Omental fat pad (tissue), 4 donors: ENCODE measurements at places on chromosomes 16 and 17. TPM values are rescaled to one million over a fixed set of nuclear protein-coding genes. Genes with fewer than 3 reads are reported as not detected.

- no peak for DNase-seq
These were observed 160.3 kb downstream of the PCTP start for GRCh38 chr17:55911186-55911585.

- no peak for DNase-seq
These were observed 4.4 kb upstream of the KRT37 start for GRCh38 chr17:41428591-41429291.

DNA sequence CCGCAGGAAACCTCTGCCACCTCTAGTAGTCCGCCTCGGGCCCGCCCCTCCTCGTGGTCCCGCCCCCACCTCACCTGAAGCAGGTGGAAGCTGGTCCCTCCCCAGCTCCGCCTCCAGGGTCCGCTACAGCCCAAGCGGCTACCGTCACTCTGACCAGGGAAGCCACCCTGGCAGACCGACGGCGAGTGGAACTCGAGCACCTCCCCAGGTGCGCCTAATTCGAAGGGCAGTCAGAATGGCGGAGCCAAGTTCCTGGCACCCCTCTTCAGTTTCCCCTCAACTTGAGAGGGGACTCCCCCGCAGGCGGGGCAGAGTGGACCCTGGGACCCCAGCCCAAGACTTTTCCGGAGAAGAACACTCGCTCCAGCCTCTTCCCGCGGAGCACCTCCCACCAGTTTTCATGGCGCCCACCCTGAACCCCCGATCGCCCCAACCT, 507 bp downstream of the FHOD1 start:
- DNase-seq = peak; percentile 35

- DNase-seq = no peak
These were observed 88.7 kb downstream of the HS3ST3A1 start for GRCh38 chr17:13513039-13513405.

DNA sequence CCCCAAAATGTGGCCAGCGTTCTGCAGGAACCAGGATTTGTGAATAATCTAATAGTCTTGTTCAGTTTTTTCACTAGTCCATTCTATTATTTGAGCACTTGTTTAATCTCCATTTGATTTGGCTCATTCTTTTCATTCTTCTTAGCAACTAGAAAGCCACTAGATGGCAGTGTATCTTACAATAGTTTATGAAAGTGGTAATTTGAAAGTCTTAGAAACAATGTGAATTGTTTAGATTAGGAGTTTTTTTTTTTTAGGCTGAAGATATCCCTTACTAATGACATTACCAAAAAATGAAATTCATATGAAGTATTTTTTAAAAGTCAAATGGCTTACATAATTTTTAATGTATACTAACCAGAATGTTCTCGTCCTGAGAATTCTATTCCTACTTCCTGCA, 6.7 kb downstream of the ERI2 start:
- no peak for DNase-seq

DNA sequence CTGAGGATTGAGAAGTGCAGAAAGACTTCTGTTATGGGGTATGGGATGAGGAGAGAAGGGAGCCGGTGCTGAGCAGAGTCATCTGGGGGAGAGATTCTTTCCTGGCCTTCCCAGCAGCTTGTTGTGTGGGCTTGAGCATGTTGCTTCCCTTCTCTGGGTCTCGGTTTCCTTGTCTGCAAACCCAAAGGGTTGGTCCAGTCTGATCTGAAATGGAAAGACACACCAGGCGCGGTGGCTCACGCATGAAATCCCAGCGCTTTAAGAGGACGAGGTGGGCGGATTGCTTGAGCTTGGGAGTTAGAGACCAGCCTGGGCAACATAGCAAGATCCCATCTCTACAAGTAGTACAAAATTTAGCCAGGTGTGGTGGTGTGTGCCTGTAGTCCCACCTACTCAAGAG, 6.0 kb downstream of the SOCS3 start:
- DNase-seq = no peak

GRCh38 chr17:69714669-69715068, 300.2 kb downstream of the MAP2K6 start:
- DNase-seq = no peak

DNA sequence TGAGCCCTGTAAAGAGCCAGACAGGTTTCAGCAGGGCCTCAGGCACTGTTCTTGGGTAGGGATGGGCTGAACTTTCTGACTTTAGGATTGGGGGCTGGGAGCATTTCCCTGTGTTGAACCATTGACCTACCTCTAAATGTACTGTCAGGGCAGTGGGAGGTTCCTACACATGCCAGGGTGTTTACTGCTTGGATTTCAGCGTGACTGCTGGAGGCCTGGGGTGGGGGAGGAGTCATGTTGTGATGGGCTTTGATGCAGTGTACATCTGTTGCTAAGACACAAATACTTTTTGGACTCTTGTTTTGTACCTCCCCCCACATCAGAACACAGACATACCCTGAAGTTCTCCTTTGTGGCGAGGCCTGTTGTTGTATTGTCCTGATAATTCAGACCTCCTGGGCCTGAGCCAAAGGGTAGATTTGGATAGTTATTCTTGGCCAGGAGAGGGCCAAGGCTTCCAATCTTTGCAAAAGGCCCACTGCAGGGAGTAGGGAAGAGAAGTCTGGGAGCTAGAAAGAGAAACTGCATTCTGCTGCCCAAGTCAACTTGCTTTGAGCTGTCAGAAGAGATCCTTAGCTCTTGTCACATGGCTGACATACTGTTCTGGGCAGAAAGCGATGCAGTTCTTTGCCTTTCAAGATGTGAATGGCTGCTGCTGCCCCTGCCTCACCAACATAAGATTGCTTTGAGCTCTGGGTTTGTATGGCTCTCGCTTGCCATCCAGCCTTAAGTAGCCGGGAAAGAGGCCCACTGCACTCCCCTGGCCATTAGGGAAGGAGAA, 3.7 kb downstream of the NFE2L1 start:
- DNase-seq = no peak

DNA sequence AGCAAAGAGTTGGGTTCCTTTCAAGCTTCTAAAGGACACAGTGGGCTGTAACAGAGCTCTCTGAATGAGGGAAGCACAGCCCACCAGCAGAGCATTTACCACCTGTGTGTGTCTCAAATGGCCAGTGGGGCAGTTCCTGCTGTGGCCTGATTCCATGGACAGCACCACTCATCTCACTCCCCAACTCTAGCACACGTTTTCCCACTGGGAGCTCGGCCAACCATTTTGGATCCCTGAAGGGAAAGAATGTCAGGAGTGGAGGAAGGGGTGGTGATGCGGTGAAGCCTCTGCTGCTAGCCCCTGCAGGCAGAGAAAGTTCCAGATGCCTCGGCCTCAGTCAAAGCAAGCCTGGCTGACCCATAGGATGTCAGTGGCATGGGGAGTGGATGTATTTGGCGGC, 86.6 kb downstream of the PLXDC1 start:
- DNase-seq = no peak

DNA sequence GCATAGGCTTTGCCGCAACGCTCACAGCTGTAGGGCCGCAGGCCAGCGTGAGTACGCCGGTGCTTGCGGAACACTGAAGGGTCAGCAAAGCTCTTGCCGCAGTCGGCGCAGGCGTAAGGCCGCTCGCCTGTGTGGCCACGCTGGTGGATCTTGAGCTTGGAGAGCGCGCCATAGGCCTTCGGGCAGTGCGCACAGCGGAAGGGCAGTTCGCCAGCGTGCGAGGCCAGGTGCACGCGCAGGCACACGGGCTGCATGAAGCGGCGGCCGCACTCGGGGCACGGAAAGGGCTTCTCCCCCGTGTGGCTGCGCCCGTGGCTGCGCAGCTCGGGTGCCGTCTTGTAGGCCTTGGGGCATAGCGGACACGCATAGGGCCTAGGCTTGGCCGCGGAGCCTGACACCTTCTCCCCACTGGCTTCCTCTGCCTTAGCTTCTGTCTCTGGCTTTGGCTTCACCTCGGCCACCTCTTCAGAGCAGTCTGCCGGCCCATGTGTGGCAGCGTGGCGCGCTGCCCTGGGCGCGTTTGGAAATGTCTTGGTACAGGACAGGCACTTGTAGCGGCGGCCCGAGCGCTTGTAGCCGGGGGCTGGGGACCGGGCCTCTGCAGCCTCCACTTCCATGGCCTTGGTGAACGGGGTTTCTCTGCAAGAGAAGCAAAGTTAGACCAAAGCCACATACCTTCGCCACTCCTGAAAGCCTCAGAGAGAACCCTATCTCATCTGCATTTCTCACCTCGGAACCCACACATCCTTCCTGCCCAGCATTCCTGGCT, 10.0 kb downstream of the ZNF668 start:
- DNase-seq = no peak

DNA sequence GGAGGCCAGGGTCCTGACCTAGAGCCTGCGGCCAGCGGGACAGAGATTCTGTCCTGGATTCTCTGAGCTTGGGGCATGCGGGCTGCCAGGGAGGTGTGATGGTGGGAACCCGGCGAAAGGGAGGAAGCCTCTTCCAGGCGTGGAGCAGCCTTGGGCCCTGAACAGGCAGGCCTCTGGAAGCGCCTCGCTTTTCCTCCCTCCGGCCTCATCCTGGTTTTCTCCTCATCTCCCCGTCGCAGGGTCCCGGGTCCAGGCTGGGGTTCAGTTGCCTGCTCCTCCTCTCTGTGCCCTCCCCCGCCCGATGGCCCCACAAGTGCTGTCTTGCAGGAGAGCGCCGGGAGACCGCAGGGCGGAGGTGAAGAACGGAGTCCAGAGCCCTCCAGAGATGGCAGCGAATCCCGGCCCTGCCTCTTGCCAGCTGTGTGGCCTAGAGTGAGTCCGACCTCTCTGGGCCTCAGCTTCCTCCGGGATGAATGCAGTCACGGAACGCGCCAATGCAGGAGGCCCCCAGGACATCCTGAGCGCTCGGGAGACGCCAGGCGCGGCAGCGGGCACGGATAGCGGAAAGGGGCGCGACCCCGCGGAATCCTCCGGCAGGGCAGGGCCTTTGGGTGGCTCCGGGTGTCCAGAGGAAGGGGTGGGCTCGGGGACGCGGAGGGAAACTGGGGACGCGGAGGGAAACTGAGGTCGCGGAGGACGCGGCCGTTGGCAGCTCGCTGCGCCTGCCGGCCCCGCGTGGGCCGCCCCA, 553 bp upstream of the RAB11FIP4 start:
- no peak for DNase-seq

- DNase-seq = no peak
These were observed 54.4 kb downstream of the PITPNC1 start for GRCh38 chr17:67431249-67432015.

DNA sequence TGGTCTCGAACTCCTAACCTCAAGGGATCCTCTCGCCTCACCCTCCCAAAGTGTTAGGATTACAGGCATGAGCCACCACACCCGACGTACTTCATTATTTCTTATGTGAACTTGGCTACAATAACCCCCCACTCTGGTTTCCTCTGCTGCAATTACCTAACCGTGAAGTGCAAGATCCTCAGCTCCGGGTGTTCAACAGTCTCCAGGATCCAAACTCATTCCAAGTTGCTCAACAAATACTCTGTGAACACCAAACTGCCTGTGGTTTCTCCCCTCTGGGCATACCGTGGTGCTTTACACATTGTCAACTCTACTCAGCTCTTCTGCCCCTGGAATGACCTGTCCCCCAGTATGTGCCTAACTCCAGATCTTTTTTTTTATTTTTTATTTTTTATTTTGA, 6.8 kb upstream of the SULT1A1 start:
- no peak for DNase-seq

DNA sequence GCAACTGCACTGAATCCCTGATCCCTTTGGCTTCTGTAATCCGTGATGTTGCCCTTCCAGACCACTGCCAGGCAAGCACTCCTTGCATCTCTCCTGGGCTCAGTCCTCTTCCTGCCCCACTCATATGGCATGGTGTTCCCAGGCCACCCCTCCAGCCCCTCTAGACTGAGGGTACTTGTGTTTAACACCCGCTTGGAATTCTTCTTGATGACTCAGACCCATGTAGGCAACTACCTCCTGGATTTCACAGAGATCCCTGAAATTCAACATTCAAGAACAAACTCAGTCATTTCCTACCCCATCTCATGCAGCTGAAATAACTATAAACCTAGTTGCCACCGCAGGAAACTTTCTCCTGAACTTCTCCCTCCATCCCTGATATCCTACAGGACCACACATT, 541.9 kb upstream of the CDH11 start:
- no peak for DNase-seq

GRCh38 chr16:17396762-17397498, 73.8 kb downstream of the XYLT1 start:
- no peak for DNase-seq

GRCh38 chr16:84897911-84898377, 78.2 kb downstream of the CRISPLD2 start:
- no peak for DNase-seq

GRCh38 chr16:85197611-85198566, 85.6 kb upstream of the CIBAR2 start:
- no peak for DNase-seq

- no peak for DNase-seq
These were observed 3.6 kb upstream of the ZCCHC14 start for GRCh38 chr16:87496447-87496801.

DNA sequence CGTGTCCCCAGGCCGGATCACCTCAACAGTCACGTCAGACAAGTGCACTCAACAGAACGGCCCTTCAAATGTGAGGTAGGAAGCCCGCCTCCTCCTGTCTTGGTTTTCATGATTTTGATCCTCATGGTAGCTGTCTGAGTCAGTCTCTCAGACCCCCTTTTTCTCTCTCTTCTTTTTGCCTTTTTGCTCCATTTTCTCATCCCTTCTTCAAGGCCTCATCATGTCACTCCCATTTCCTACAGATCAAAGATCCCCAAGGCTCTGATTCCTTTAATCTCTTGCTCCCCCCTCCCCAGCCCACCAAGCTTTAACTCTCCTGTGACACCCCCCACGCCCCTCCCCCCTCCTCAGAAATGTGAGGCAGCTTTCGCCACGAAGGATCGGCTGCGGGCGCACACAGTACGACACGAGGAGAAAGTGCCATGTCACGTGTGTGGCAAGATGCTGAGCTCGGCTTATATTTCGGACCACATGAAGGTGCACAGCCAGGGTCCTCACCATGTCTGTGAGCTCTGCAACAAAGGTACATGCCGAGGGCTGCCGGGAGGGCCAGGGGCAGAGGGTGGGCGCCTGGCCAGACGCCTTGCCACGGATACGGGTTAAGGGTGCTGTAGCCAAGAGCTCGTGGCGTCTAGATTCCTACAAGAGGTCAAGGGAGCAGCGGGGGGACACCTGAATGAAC, 2.0 kb downstream of the MAZ start:
- DNase-seq = no peak

DNA sequence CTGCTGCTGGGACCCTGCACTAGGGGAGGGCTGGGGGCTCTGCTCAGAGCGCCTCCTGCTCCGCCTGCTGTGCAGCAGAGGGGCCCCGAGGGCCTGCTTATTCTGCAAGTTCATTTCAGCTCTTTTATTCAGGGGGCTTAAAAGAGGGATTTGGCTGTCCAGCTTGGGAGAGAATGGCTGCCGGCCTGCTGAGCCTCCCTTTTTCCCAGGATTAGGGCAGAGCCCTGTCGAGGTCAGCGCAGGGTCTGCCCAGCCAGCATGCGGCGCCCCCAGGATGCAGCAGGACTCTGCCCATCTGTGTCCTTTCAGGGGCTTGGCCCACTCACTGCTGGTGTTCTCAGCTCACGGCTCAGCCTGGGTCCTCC, 1.1 kb downstream of the SMIM5 start:
- no peak for DNase-seq

- no peak for DNase-seq
These were observed 1.3 kb downstream of the MT1X start for GRCh38 chr16:56683424-56684172.

Gene OR2C1
- not detected for total RNA-seq

Gene PRR11
- total RNA-seq = 0.82 TPM

Gene CLDN9
- total RNA-seq = 0.63 TPM

Gene ZFPM1
- 0.50 TPM for total RNA-seq

Gene SAMD14
- total RNA-seq = 0.44 TPM

Gene PITPNM3
- total RNA-seq = 1.8 TPM

Gene GP2
- 1.4 TPM for total RNA-seq

Gene TEKT5
- total RNA-seq = not detected

Gene KRTAP3-1
- total RNA-seq = not detected

Gene WBP2
- 43.1 TPM for total RNA-seq

Gene C17orf100
- 0.79 TPM for total RNA-seq

Gene CACNG1
- not detected for total RNA-seq

Gene HNF1B
- total RNA-seq = not detected

Gene PER1
- 89.3 TPM for total RNA-seq
